ENCODE measurements at places on chromosomes 3 and 15.

DNA sequence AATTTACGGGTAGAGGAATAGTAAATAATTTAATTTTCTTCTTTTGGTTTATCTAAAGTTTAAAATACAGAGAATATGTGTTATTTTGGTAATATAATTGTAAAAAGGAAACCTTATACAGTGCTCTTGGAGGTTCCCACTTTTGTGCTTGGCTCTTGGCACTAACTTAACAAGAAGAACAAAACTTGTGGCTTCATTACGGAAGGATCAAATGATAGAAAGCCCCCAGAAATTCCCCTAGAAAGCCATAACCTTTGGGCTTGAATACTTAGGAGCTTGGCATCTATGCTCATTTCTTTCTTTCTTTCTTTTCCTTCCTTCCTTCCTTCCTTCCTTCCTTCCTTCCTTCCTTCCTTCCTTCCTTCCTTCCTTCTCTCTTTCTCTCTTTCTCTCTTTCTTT lies 197.5 kb downstream of the SOX2 start:
- DNase-seq: no peak

DNA sequence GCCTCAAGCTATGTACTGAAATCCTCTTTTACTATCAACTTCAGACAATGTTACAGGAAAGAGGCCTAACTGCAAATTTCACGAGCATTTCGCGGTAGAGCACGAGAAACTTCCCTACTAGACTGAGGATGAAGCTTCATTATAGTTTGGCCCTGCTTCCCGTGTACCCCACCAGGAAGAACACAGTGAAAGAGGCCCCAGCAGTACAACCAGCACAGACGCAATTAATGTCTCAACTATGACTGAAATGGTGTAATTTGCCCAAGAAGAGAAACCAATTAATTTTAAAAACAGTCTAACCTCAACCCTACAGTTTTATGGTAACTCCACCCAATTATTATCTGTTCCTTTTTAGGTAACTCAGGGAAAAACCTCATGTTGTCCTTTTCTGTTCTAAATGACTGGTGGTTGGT lies 12.1 kb downstream of the CHSY1 start:
- DNase-seq: no peak

DNA sequence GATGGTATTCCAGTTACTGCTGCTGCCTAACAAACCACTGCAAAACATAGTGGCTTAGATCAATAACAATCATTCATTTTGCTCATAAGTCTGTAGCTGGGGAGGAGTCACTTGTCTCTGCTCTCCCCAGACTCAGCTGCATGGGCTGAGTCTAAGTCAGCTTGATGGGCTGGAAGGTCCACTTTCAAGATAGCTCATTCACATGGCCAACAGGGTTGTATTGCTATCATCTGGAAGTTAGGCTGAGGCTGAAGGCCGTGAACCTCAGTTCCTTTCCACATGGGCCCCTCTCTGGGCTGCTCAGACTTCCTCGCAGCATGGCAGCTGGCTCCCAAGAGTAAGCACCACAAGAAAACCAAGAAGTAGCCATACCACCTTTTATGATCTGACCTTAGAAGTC lies 28.7 kb upstream of the BFSP2 start:
- DNase-seq: no peak

DNA sequence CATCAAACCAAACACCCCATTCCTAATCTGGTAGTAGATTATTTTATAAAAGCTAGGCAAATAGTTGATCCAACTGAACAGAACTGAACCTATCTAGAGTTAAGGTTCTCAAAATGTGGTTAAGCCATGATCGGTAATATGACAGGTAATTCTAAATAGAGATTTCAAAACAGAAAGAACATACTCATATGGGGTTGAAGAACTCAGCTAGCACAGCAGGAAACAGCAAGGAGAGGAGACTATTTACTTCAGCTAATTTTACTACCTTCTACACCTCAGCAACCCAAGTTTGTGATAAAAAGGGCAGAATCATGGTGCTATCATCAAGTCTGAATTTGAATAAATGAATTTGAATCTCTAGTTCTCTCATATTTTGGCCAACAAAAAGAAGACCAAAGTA lies 11.8 kb downstream of the CD47 start:
- no peak for DNase-seq

- DNase-seq: no peak
Measured at GRCh38 chr3:74839566-74839965, 225.1 kb upstream of the CNTN3 start.

GRCh38 chr15:84983294-84983693 lies 1.6 kb downstream of the PDE8A start:
- DNase-seq: no peak

DNA sequence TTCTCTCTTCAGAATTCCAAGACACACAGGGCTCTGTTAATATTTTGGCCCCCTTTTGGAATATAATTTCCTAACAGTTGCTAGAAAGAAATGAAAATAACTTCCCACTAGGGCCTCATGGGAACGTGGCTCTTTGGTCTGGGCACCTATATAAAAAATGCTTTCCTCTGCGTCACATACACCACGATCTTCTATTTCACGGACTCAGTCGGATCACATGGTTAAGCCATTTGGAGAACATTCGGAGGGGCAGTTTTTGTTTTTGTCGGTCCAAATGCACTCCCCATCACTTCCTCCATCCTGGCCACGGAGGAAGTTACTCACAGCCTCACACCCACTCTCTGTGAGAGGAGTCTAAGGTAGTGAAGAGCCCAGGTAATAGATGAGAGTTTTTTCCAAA lies 21.0 kb downstream of the TMEM44 start:
- no peak for DNase-seq

DNA sequence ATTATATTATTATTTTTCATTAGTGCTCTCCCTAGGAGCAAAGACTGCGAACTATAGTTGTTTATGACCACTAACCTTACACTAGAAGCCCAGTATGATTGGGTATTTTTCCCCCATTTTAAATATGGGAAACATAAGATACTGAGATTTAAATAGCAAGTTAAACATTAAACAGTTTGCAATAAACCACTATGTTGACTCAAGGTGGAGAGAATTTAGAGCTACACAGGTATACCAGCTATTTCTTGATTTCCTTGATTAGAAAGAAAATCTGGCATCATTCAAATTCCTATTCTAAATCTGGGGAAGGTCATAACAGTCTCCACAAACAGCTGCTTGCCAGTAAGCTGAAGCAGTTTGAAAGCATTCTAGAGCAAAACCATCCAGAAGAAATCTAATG lies 863.8 kb upstream of the CFAP20DC start:
- no peak for DNase-seq

DNA sequence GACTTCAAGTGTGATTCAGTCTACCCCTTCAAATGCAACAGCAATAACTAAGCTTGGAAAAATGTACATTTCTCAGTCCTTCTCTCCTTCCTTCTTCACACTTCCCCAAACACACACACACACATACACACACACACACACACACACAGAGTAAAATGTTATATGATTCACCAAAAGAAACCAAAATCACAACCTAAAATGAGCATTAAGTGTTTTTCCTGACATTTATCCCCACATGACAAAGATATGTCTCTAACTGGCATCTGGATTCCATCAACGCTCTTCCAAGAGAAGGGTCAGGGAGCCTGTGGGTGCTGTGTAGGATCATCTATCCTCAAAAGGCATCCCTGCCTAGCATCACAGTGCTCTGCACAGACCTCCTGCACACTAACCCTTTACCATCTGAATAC lies 21.0 kb downstream of the PDZRN3 start:
- DNase-seq: no peak

- no peak for DNase-seq
Measured at GRCh38 chr15:99118801-99119546, 14.1 kb downstream of the SYNM start.

Data from stimulated activated naive CD8-positive, alpha-beta T cell treated with anti-CD3 and anti-CD28 coated beads, Interleukin-15, Interleukin-2, amounts not matched to agents 100 U/mL and 50 U/mL, for 24 hours (primary cell).